ENCODE measurements at places on chromosomes 2 and 18. TPM values are rescaled to one million over a fixed set of nuclear protein-coding genes. Genes with fewer than 3 reads are reported as not detected.

The UGT1A5 gene
- not detected for total RNA-seq

The TRMT61B gene
- 22.4 TPM for total RNA-seq

The FAM117B gene
- 3.5 TPM for total RNA-seq

The GPAT2 gene
- 4.7 TPM for total RNA-seq

The DSG4 gene
- not detected for total RNA-seq

The TRIM54 gene
- total RNA-seq, result 247 TPM

The SIX3 gene
- not detected for total RNA-seq

The ACADL gene
- total RNA-seq, result 0.44 TPM

The RGPD4 gene
- 0.11 TPM for total RNA-seq

The ESPNL gene
- 0.13 TPM for total RNA-seq

The ALK gene
- total RNA-seq, result 0.08 TPM

The THUMPD2 gene
- 6.2 TPM for total RNA-seq
